ENCODE measurements at places on chromosomes 7 and 10.
A peak's percentile ranks its signal among the peaks of the same experiment; 100 is the strongest.

GRCh38 chr7:85644272-85644671 is 457.4 kb upstream of the SEMA3D start:
- DNase-seq = no peak

- DNase-seq = no peak
These were observed 339.3 kb upstream of the PFKP start for GRCh38 chr10:2728087-2728486.

- peak; percentile 14 for DNase-seq
These were observed 74.8 kb upstream of the HDAC9 start for GRCh38 chr7:18420748-18421147.

DNA sequence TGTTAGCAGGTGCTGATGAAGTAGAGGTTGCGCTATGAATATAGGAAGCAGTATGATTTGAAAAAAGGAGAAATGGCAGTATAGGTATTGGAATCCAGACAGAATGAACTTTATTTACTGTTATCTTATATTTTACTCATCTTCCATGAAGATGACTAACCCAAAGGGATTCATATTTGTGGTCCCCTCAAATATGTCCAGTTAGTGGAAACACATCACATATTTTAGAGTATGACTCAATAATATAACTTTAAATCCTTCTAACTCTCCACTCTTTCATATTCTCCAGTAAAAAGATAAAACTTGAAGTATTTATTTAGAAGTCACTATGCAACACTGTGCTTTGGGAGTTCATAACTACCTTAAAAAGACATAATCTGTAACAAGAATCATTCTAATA is 286.5 kb upstream of the LRRTM3 start:
- DNase-seq = peak; percentile 3

DNA sequence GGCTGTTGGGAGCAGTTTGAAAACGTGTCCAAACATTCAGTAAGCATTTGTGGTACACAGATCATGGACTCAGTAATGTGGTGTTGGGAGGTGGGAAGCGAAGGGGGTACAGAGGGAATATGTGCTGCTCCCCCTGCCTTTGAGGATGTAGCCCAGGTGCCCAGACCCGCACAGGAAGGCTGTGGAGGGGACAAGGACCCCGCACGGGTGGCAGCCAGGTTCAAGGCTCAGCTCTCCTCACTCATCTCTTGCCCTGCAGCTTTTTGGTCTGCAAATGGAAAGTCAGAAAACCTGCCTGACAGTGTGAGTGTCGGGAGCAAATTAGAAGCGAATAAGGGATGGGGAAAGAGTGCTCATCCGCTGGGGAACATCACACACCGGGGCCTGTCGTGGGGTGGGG is 27.3 kb upstream of the EN2 start:
- DNase-seq = no peak

DNA sequence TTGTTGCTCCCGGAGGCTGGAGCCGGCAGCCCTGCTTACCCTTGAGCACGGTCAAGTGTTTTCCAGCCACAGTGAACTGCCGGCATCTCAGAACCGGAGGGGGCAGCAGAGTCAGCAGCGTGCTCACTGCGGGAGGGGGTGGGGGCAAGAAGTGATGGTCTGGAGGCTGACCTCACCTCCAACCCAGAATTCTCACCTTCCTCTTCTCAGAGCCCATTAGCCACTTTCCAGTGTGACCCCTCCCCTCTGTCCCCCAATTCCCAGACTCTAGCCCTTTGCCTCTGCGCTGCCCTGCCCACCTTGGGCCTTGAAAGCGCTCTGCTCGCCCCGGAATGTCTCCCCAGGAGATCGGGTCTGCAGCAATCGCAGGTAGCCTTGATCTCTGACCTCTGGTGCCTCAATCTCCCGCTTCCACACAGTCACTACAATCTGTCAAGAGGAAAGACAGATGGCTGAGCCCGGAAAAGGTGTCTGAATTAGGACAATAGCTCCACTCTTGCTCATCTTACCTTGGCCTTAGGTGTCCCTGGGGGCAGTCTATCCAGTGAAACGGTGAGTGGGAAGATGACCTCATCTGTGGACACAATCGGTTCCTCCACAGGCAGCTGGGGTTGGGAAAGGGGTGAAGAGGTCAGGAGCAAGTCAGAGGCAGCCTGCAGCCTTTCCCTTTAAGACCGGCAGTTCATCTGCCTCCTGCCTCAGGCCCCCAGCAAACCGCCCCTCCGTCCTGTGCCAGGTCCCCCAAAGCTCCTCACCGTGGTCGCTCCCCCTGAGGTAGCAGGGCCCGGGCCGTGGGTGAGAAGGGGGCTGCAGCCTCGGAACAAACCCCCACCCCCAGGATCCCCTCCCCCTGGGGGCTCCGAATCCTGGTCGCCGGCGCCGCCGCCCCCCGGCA is 942 bp downstream of the TRAPPC14 start:
- DNase-seq = peak; percentile 94

DNA sequence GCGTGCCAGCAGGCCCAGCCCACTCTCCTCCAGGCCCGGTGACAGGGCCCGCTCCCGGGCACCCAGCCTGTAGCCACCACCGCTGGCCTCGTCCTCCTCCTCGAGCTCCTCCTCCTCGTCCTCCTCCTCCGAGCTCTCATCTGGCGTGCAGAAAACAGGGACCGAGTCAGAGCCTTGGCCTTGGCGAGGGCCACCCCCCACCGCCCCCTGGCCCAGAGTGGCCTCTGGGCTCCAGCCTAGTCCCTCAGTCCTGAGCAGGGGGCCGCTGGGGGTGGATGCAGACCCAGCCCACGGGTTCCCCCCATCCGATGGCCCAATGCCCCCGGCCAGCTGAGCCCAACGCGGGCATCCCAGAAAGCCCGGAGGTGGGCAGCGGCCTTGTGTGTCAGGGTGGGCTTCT is 62.9 kb downstream of the SLC29A4 start:
- DNase-seq = no peak

DNA sequence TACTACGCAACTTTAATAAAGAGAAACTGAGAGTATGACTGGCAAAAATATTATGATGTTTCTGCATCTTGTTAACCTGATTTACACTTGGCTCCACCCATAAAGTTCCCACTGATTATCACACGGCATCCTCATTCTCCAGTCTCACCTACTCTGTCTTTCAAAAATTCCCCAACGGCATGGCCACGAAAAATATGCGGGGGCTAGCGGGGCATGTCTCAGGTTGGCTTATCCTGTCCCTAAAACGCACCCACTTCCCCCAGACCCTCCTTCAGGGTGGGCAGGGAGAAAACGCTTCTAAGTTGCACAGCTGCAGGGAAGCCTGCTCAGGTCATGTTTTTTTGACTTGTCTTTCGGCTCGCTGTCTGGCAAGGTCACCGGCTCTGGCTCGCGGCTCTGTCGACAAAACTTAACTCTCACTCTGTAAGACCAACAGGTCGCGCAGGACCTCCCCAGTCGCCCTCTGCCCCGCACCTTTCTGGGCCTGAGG is 3.8 kb downstream of the CDK6 start:
- DNase-seq = peak; percentile 32

DNA sequence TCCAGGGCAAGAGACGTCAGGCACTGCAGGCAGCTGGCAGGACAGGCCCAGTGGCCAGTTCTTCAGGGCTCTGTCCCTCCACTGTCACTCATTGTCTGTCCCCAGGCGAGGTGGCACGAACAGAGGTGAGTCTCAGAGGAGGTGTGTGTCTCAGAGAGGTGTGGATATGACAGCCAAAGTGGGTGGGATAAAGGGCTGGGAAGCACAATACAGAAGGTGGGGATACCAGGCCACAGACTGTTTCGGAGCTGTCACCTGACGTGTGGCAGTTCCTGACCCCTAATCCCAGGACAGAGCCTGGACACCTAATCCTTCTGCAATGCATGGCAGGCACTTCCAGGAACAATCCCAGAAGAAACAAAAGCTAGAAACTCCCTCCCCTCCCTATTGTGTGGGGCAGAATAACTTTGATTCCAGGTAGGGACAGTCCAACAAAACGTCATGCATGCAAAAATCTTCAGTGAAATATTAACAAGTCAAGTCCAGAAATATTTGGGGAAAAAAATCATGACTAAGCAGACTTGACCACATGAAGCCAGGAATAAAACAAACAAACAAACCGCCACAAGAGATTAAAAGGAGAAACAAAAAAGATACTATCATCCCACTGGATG is 11.6 kb downstream of the KLRG2 start:
- DNase-seq = peak; percentile 91

DNA sequence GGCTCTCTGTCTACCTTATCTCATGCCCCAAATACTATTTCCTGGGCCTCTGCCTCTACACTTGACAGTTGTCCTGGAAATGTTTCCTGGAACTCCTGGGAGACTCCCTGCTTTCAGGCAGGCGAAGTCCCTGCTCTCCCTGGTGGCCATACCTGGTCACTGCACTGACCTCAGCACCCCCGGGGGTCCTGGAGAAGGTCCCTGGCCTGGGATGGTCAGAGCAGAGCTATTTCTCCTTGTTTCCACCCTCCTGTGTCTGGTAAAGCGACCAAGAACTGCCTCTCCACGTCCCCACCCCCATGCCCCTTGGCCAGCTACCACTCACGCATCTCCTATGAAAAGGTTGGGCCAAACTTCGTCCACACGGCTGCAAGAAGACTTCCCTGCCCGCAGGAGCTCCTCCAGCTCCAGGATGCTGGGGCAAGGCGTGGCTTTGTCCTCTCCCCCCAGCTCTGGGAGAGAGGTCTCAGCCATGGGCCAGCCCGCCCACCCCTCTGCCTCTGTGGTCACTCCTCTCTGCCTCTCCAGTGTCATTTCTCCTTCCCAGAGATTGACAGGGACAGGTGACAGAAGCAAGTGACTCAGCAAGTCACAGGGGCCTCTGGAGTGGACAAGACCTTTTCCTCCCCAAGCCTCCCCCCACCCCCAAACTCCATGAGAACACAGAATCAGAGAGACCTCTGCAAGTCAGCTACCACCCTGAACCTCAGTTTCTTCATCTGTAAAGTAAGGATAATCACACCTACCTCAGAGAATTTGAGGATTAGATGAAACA is 2.6 kb upstream of the SAMD8 start:
- peak; percentile 50 for DNase-seq

GRCh38 chr7:108604307-108605077 is 34.8 kb downstream of the DNAJB9 start:
- no peak for DNase-seq

- DNase-seq = peak; percentile 78
These were observed 67.0 kb upstream of the CFAP46 start for GRCh38 chr10:133009218-133009950.

- no peak for DNase-seq
These were observed 47.7 kb downstream of the NOC3L start for GRCh38 chr10:94315024-94315451.

DNA sequence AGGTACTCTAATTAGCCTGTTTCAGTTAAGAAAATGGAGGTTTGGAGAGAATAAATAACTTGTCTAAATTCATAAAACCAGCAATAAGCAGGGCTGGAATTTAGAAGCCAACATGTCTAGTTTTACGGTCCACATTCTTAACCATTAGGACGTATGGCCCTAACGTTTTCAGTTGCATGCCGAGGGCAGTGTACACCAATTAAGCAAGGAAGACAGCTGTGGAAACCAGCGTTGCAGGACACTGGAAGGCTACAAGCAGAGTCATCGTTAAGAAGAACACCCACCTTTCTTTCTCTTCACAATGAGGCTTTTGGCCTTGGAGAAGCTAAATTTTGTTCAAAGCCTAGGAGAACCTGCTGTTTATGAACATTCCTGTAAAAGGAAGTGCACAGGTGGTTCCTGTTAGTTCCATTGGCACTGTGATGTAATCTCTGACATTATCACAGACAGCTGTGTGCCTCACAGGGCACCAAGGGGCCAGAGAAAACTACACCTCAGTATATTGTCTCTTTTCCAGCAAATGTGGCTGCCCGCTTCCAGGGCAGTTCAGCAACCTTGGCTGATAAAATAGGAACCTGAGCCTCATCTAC is 21.0 kb downstream of the MPP7 start:
- no peak for DNase-seq

DNA sequence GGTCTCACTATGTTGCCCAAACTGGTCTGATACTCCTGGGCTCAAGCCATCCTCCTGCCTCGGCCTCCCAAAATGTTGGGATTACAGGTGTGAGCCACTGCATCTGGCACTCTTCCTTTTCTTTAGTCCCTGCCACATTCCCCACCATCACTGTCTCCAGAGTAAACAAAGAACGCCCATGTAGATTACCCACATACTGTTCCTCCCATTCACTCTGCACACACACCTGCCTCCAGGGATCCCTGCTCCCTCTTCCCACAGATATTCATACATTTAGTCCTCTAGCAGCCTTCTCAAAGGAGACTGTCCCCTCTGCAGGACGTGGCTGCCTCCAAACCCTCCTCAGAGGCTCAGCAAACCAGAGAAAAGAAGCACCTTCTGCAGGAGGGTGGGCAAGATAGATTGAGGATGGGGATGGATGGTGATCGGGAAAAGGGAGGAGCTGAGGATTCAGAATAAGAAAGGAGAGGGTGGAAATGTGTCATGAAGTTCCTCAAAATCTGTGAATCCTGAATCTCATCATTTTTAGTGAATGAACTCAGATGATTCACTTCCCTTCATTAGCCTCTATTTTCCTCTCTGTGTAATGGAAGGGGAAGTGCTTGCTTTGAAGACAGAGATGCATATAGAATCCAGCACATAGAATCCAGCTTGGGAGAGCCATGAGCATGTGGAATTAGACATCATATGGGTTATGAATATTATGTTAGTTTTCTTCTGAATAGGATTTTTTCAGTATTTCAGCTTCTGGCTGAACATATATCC is 5.5 kb upstream of the PLAU start:
- peak; percentile 29 for DNase-seq

GRCh38 chr10:32109603-32110002 is 53.4 kb upstream of the KIF5B start:
- DNase-seq = no peak

- peak; percentile 80 for DNase-seq
These were observed 168.8 kb upstream of the KLF14 start for GRCh38 chr7:130902755-130903357.

DNA sequence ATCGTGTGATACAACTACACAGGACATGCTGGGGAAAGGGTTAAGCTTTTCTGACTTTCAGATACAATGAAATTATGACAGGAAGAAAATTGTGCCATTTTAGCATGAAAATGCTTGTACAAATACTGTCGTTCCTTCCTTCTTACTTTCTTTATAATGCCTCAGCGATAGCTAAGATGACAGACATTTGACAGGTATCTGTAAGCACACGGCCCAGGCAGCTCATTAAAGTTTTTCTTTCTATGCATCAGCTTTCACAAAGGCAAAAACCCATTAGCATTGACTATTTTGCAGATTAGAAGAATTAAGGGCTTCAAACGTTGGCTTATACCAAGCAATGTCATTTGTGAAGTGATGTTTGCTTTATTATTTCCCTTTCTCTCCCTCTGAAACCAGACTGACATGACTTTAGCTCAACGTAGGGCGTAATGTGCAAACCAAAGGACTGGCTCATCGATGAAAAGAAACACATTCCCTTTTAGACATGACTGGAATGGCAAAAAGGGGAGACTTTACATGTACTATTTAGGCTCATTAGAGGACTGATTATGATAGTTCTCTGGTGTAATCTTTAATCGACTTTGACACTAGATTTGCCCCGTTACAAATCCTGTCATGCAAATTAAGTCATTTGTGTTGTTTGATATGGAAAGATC is 258.4 kb upstream of the SP8 start:
- no peak for DNase-seq
